ENCODE measurements at places on chromosomes 4 and X.

DNA sequence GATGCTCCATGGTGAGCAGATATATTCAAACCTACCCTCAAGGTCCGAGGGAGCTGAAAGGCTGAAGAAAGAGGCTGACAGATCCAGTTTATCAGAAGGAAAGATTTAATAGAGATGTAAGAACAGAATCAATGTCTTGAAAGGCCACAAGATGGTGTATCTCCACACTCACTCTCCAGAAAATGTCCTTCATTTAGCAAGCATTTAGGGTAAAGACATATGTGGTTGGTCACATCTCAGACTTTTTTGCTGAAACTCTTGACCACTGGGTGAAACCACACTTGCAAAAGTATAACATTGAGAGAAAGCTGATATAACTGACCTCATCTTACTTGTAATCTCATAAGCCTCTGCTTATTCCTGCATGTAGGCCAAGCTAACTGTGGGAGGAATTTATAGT lies 745.8 kb upstream of the GALNTL6 start:
- DNase-seq: no peak

DNA sequence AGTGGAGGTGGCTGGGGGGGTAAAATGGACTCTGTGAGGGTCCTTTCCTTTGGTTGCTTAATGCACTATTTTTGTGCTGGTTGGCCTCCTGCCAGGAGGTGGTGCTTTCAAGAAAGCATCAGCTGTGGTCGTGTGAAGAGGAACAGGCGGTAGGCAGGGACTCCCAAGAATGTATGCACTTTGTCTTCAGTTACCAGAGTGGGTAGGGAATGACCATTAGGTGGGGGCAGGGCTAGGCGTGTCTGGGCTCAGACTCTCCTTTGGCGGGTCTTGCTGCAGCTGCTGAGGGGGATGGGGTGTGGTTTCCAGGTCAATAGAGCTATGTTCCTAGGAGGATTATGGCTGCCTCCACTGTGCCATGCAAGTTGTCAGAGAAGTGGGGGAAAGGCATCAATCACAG lies 509.0 kb downstream of the PCDH19 start:
- DNase-seq: no peak

GRCh38 chr4:10006231-10006600 lies 15.1 kb downstream of the SLC2A9 start:
- DNase-seq: no peak

GRCh38 chr4:25096251-25096980 lies 63.8 kb downstream of the SEPSECS start:
- DNase-seq: no peak

- no peak for DNase-seq
These were observed 854.4 kb upstream of the INTU start for GRCh38 chr4:126778348-126778747.

DNA sequence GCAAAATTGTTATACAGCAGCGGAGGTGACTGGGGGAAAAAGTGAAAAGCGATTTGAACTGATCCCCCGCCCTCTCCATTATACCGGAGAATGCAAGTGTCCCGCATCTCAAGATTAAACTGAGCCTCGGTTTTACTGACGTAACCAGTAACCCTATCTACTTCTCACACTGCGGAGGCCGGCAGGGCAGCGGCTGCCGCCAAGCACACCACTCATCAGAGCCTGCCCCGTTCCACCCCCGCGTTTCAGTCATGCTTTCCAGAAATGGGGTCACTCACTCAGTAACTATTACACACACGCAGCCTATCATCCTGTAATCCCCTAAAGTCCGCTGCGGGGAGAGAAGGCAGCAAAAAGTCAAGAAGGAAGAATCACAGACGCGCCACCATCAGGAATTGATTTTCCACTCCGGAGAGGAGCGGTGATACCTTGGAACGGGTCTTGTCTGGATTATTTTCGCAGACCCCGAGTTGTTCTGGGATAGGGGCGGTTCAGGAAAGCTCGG lies 1.4 kb downstream of the RPS6KA3 start:
- DNase-seq: no peak

GRCh38 chr4:83115656-83116285 lies 1.2 kb upstream of the PLAC8 start:
- DNase-seq: no peak
